ENCODE measurements at places on chromosomes 7 and 10.

- no peak for DNase-seq
Measured at GRCh38 chr7:111931958-111932357, 274.2 kb downstream of the DOCK4 start.

DNA sequence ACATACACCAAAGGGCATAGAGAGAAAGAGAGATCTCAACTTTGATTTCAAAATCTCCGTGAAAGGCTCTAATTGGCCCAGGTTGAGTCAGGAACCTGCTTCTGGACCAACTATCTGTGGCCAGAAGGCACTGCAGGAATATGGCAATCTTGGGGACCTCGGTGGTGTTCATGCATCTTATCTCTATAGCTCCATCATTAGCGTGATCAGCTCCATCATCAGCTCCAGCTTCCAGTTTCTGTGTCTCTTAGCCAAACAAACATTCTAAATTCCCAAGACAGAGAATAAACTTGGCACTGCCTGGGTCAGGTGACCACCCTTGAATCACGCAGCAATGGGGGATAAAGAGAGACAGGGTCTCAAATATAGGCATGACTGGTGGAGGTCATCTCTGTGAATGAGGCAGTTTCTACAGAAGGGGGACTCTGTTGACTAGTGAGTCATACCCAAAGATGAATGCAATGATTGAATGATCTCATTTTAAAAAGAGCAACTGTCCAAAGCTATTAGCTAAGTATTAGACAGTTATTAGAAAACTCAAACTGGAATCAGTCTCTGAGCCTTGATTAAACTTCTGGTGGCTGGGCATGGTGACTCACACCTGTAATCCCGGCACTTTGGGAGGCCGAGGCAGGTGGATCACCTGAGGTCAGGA, 5.4 kb upstream of the NRF1 start:
- no peak for DNase-seq

- DNase-seq, result no peak
Measured at GRCh38 chr10:12628964-12629766, 279.8 kb downstream of the CAMK1D start.

- no peak for DNase-seq
Measured at GRCh38 chr7:140888087-140888486, 36.6 kb downstream of the BRAF start.

GRCh38 chr7:88042157-88042556, 108.1 kb downstream of the ADAM22 start:
- DNase-seq, result peak; percentile 38

DNA sequence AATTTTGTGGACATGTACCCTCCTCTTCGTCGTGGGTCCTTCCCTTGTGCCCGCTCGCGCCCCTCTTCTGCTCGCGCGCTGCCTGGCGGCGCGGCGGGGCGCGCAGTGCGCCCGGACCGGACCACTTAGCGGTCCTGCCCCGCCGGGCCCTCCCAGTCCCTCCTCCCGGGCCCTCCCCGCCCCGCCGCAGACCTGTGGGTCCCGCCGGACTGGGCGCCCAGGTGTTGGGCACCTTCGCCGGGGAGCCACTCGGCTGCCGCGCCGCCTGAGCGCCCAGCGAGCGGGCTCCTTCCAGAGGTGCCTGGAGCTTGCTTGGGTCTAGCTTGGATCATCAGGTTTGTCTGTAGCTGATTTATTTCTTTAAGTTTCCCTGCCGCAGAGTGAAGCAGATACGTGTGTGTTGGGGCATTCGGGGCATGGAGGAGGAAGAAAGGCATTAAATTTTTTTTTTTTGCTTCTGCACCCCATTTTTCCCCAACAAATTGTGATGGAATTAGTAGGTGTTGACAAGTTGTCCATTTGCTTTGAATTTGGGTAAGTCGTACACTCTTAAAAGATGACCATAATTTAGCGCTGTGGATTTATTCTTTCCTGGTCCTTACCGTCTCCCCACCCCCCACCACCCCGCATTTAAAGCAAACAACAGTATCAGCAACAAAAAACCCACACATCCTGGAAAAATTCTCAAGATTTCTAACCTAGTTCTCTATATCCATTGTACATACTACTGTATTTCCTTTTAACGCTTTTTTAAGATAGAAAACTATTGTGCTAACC, 905 bp downstream of the C1GALT1 start:
- no peak for DNase-seq

DNA sequence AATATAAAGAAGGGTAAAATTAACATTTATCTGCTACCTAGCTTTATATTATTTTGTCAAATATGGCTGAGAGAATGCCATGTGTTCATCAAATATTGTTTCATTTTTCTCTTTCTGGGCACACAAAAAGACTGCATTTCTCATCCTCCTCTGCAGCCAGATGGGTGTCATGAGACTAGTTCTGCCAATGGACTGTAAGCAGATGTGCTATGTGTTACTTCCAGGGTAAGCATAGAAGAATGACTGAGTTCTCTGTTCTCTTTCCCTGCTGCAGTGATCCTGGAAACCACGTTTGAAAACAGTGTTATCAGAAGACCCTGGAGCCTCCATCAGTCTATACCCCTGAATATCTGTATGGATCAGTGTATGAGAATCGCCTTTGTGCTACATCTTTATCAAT, 24.1 kb upstream of the SLK start:
- DNase-seq, result no peak

GRCh38 chr10:102923601-102924000, 5.5 kb downstream of the CNNM2 start:
- DNase-seq, result no peak

DNA sequence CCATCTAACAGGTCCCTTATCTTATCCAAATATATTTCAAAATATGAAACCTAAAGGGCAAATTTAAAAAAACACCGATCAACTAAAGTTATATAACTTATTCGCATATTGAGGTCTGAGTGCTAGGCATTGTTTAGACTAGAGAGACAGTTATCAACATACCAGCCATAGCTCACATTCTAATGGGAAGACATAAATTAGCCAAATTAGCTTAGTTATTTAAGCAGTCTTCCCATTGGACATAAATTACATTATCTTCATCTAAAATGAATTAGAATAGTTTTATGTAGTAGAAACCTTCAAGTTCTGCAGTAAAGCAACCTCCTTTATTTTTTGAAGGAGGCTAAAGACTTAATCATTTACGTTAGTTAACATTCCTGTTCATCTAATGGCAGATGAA, 17.4 kb downstream of the KIF5B start:
- DNase-seq, result no peak

DNA sequence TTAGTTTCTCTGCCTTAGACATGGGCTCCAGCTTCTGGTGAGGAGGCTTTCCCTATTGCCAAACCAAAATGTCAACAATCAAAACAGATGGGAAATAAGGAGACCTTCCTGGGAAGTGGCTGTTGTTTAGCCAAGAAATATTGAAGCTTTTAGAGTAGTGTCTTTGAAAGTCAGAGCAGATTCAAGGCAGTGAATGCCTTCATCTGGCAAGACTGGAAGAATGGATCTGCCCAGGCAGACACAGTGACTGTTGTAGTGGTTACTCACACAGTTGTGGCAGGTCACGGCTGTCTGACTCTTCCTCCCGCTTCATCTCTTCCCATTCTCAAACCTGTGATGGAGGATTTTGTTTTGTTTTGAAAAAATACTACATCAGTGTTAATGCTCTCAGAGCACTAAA, 154.1 kb upstream of the ADO start:
- DNase-seq, result no peak

DNA sequence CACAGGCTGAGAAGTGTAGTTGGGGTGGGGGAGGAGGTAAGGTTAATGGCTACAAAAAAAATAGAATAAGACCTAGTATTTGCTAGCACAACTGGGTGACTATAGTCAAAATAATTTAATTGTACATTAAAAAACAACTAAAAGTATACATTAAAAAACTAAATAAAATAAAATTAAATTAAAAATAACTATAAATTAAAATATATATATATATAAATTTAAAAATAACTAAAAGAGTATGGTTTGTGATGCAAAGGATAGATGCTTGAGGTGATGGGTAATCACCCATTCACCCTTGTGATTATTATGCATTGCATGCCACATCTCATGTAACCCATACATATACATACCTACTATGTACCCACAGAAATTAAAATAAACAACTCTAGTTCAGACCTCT, 762.5 kb downstream of the SORCS1 start:
- DNase-seq, result no peak

DNA sequence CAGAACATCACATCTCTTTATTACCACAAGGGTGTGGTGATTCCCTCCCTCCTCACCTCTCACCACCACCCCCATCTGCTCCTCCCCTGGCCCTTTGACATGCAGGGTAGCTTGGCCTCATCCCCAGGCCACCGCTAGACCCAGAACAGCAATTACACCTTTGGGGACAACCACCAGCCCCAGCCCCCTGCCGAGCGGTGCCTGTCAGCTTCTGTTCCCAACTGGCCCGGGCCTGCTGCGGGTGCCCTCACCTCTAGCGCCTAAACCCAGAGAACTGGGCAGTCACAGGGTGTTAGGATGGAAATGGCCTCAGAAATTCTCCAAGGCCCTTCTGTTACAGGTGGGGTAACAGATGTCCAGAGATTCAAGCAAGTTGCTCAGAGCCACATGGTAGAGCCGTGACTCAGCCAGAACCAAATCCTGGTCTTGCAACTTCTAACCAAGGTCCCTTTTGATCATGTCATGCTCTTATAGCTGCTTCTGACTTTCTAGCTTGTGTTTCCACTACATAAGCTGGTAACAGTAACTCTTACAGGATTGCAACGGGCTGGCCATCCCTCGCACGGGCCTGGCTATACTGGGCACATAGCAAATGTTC, 78.0 kb downstream of the PRKAG2 start:
- no peak for DNase-seq

- DNase-seq, result no peak
Measured at GRCh38 chr10:85420501-85421191, 945.9 kb downstream of the GRID1 start.

GRCh38 chr7:37376386-37376785, 72.3 kb downstream of the ELMO1 start:
- no peak for DNase-seq

- DNase-seq, result no peak
Measured at GRCh38 chr7:25559581-25560367, 331.5 kb upstream of the NPVF start.

- no peak for DNase-seq
Measured at GRCh38 chr10:85047170-85047834, 718.9 kb downstream of the CCSER2 start.

GRCh38 chr7:479115-479947, 40.3 kb downstream of the PDGFA start:
- DNase-seq, result no peak

DNA sequence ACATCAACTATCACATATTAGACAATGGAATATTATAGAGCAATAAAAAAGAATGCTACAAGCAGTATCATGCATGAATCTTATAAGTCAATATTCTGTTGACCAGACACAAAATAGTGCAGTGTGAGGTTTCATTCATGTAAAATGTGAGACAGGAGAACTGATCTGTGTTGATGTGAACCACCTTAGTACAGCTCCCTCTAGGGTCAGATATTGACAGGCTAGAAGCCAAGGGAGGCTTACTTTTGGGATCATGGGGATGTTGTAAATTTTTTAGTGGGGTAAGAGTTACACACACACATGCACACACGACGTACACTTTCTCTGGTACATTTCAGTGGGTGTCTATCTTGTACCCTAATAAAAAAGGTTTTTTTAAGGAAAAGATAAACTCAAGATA, 231.6 kb upstream of the FOXK1 start:
- no peak for DNase-seq

- DNase-seq, result no peak
Measured at GRCh38 chr10:62250594-62251198, 17.9 kb downstream of the RTKN2 start.

- no peak for DNase-seq
Measured at GRCh38 chr10:8043569-8044306, 10.8 kb upstream of the GATA3 start.

DNA sequence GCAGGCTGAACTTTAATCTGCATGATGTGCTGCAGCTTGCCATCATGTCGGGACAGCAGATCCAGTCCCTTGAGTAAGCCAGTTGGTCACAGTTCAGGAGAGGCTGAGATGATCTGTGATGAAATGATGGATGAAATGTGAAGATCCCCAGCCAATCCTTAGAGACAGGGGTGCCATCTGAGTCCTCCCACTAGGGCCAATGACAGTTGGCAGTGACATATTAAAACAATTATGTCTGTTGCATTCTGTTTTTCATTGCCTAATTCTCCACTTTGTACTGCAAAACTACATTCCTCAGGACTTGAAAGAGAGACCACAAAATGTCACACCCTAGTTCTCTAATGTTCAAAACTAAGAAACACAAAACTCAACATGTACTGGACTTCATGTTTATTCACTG, 66.3 kb upstream of the CAV2 start:
- DNase-seq, result no peak

DNA sequence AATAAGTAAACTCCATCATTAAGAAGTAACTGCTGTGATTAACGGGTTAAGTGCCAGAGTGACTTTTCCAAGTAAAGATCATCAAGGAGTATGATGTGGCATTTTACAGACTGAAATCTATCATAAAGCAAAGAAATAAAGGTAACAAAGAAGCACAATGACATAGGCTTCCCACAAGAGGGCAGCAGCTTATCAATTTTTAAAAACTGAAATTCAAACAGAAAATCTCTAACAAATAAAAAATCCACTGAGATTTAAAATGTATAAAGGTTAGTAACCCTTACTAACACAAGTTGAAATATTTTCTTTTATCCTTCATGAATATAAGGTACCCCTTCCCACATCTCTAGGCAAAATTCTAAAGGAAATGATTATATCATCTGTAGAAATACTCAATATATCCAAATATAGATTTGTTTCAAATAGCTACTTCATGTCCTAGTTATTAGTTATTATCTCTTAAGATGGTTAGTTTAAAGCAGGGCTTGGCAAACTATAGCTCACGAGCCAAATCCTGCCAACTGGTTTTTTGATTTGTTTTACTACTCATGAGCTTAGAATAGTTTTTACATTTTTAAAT, 29.2 kb downstream of the FAM3C start:
- no peak for DNase-seq

DNA sequence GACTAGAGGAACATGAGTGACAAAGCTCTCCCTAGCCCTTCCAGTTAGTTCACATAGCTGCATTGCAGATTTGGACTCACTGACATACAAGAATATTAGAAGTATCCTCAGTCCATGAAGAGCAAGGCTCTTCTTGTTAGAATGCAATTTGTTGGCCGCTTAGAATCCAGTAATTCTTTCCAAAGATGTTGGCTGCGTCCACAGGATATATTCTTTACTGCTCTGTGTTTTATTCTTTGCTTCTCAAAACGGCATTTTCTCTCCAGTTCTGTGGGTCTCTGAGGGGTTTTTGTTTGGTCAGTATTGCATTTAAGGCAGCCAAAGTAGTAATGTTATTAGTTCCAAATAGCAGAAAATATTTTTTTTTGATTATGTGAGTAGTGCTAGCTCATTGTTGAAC, 588.6 kb downstream of the DNAJB9 start:
- no peak for DNase-seq
